ENCODE measurements at places on chromosomes 2 and 18.

- no peak for DNase-seq
These were observed 86.5 kb downstream of the STRADB start for GRCh38 chr2:201538025-201538424.

GRCh38 chr2:3612639-3613523 is 18.0 kb downstream of the COLEC11 start:
- DNase-seq, result no peak

DNA sequence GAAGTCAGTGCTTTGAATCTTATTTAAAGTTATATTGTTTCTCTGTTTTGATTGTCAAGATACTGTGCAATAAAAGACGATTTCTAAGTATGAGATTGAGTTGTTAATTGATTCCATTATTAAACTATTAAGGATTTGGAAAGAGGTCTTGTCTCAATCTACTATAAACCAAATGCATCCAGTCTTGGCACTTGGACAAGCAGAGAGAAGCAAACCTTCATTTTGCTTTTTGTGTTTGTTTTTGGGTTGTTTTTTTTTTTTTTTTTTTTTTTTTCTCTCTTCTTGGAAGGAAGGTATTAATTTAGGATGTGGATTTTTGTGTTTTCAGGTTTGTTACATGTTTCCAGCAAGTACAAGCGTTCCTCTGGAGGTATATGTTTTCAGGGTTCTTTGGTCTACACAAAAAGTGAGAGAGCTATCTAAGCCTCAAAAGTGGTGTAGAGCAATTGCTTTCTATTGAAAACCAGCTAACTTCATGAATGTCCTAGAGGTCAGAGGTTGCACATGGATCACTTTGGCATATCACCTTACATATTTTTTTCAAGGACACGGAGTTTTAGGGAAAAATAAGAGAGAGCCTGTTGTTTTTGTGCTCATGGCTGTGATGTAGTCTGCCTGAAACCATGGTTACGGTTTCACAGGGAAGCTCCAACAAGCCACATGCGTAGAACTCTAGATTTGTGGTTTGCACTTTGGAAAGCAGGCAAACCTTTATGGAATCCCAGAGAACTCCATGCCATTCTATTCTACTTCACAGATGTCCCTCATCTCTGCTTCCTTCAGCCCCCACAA is 1.8 kb downstream of the PRKCE start:
- DNase-seq, result no peak

DNA sequence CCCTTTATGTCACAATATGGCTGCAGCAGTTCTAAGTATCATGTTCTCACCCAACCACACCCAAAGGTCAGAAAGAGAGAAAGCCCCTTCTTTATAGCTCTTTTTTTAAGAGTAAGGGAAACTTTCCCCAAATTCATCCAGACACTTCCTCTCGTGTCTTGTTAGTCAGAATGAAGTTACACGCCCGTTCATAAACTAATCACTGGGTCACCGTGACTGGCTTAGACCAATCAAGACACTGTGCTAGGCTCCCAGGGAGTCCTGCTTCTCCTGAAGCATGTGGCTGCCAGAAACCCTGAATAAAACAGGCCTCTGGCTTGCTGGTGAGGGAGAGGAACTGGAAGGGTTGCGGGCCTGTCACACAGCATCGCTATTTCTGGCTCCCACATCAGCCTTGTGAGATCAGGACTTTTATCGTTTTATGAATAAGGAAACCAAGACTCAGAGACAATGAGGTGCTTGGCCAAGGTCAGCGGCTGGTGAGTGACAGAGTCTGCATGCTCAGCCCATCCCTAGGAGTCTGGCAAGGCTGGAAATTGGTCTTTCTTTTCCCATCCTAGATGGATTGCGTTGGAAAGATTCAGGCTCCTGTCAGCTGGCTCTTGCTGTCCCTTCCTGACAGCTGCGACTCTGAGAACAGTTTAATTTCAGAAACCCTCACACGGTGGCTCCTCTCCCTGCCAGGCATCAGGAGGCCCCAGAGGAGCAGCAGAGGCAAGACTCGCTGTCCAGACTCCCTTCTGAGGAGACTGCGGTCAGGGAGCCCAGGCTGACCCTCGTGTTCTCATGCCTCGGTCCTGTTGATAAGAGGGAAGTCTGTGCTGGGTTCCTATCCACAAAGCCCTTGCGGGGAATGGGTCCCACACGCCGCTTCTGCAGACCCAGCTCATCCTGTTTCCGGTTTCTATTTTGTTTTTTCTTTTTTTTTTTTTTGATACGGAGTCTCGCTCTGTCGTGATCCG is 104.5 kb upstream of the TAF1B start:
- DNase-seq, result no peak

- no peak for DNase-seq
These were observed 90.9 kb upstream of the SMAD7 start for GRCh38 chr18:49041435-49042245.

GRCh38 chr18:62206593-62206992 is 19.5 kb downstream of the RELCH start:
- DNase-seq, result no peak

- no peak for DNase-seq
These were observed 62.5 kb downstream of the REEP1 start for GRCh38 chr2:86274918-86275275.

- DNase-seq, result no peak
These were observed 44.2 kb upstream of the CDH7 start for GRCh38 chr18:65706646-65707045.

GRCh38 chr2:219748671-219749570 is 121.5 kb downstream of the SLC4A3 start:
- no peak for DNase-seq

GRCh38 chr2:222878877-222879603 is 18.2 kb downstream of the ACSL3 start:
- no peak for DNase-seq

DNA sequence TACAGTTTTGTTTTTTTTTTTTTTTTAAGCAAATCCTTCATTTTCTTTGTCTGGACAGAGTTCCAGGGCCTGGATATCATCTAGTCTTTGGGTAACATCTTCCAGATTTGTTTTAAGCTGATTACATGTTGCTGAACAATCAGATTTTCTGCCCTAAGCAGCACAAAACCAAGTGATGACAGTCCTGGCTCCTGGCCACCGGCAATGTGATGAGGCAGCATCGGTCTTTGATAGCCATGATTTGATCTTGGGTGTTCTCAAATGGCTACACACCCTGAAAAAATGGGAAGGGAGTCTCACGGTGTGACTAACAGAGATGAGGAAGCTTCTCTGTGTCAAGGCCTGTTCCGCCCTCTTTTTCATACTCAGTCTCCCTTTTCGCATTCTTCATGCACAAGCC is 708.6 kb upstream of the ZEB2 start:
- DNase-seq, result no peak

- DNase-seq, result no peak
These were observed 1.5 kb downstream of the MMADHC start for GRCh38 chr2:149586063-149586462.

GRCh38 chr2:50831676-50832075 is 200.3 kb downstream of the NRXN1 start:
- no peak for DNase-seq

DNA sequence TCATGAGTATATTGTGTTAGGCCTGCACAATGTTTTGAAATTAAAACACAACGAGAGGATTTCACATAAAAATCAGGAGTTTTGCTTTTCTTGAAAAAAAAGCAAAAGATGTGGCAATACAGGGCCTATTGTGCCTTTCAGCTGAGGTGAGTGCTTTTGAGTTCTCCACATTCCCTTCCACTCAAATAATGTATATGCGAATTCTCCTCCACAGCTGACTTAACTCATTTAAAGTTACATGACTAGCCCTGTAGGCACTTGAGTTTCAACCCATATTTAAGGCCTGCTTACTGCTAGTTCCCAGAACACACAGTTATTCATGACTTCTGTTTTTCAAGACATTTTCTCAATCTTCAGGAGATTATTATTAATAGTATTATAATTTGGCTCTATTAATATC is 353.1 kb downstream of the NUP35 start:
- DNase-seq, result no peak

DNA sequence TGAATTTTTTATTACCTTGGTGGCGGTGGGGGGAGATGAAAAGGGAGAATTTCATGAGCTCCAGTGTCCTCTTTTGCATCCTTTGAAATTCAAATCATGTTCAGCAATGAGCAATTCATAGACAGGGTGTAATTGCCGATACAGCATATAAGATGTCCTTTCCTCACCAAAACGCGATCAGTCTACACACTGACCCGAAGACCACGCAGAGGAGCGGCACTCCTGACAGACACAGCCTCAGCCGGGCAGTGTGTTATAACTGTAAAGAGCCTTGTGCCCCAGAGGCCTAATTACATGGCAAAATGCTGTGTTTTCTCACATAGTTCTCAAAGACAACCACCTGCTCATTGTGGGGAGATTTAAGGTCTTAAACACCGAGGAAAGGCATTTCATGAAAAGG is 38.4 kb upstream of the APCDD1 start:
- no peak for DNase-seq

- no peak for DNase-seq
These were observed 107.7 kb downstream of the LBH start for GRCh38 chr2:30339071-30339470.

DNA sequence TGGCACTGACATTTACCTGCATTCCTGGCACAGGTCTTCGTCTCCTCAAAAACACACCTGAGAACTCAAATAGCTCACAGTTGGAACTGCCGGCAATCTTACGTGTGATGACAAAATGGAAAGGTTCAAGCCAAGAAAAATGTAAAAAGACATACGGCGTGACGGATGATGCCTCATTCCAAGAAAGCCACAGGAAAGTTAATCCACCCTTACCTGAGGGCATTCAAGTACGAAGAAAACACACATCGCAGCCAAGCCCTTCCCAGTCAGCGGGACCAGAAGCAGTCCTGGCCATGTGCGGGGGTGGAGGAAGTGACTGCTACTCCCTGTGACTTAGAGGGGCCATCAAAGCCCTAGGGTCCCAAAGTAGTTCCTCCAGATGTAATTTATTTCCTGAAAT is 986.3 kb upstream of the CELF4 start:
- no peak for DNase-seq

- DNase-seq, result no peak
These were observed 52.0 kb upstream of the CHN1 start for GRCh38 chr2:175057078-175057685.

DNA sequence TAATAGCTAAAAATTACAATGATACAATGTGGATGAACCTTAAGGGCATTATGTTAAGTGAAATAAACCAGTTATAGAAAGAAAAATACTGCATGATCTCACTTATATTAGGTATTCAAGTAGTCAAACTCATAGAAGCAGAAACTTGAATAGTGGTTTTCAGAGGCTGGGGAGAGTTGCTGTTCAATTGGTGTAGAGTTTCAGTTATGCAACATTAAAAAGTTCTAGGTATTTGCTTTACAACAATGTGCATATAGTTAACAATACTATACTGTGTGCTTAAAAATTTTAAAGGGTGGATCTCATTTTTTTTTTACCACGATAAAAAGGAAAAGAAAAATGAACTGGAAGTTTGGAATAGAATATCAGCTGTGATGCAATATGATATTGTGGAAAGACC is 479.1 kb downstream of the SPAG16 start:
- no peak for DNase-seq

DNA sequence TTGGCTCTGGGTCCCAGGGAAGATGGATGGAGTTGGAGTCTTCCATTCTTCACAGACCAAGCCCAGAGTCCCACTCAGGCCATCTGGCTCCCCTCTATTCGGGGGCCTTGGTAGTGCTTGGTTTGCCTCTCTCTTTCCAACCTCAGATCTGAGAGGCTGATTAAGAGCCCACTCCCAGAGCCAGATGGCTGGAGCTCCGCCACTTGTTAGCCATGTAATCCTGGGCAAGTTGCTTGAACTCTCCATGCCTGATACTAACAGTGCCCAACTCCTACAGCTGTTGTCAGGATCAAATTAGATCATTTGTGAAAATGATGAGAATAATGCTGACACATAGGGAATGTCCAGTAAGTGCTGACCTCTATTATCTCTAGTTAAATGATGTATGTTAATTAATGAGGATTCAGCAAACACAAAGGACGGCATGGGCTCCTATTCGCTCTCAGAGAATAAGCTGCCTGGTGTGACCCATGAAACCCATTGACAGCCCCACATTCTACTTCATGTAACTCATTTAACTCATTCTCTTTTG is 46.6 kb upstream of the SLC14A1 start:
- no peak for DNase-seq

DNA sequence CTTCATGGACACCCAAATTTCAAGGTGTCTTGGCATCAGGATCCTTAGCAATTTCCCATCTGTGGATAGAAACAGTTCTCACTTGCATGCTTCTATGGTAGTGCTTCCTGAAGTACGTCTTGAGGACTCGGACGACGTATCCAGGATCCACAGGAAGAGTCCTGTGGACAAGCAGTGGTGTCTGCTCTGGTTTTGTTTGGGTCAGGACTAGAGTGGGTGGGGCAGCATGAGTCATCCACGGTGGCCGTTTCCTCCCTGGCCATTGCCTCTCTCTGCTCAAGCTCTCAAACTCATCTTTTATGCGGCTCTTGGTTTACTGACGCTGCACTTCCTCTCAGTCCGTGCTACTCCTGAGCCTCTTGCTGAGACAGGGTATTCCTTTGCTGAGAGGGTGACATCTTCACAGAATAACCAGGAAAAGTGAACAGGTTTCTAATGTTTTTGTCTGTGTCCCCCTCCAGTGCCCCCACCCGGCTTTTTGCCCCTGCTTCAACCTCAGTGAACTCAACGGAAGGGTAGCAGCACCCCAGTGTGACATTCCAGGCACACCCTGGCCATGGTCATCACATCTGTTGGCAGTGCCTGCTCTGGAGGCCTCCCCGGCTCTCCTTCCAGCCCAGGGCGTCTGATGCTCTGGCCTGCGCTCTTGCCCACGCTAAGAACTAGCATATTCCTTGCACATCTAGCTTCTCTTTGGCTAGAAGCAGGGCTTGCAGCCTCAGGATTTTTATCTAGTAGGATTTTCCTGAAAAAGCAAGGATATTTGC is 62.2 kb downstream of the ARMC9 start:
- no peak for DNase-seq

DNA sequence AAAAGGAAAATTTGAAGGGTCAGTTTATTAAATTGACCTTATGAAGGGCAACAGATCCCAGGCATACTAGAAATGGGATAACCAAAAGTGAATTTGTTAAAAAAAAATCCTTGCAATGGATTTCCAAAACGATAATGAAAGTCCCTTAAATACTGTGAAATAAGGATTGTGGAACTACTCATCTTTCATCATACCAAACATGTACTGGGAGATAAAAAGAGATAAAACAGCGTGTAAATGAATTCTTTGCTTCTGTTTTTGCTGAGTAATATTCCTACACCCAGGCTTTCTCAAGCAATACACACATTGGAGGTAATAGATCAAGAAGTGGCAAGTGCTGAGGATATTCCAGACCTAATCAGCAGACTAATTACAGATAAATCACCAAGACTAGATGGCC is 3.8 kb downstream of the LYPD6 start:
- no peak for DNase-seq

DNA sequence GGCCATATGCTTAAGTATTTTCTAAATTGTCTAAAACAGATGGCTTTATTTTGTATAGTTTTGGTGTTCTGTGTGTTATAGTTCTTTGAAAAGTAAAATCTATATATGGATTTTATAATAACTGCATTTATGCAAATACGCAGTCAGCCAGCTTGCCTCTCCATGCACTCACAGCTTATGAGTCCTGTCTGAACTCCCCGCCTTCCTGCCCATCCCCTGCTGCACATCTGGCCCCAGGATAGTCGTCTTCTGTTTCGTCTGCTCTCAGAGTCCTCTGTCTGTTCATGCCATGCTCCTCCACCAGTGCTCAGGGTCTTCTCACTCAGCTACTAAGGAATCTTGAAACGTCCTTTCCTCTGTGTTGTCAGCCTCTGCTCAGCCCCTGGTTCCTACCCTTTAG is 28.2 kb upstream of the ANKRD62 start:
- no peak for DNase-seq
